ENCODE measurements at places on chromosomes 16 and 17. TPM values are rescaled to one million over a fixed set of nuclear protein-coding genes. Genes with fewer than 3 reads are reported as not detected.
A peak's percentile ranks its signal among the peaks of the same experiment; 100 is the strongest.

CTRL gene
- 2.0 TPM for total RNA-seq

GRCh38 chr16:5633845-5634440 is 536.3 kb upstream of the EEF2KMT start:
- peak; percentile 25 for DNase-seq

DNA sequence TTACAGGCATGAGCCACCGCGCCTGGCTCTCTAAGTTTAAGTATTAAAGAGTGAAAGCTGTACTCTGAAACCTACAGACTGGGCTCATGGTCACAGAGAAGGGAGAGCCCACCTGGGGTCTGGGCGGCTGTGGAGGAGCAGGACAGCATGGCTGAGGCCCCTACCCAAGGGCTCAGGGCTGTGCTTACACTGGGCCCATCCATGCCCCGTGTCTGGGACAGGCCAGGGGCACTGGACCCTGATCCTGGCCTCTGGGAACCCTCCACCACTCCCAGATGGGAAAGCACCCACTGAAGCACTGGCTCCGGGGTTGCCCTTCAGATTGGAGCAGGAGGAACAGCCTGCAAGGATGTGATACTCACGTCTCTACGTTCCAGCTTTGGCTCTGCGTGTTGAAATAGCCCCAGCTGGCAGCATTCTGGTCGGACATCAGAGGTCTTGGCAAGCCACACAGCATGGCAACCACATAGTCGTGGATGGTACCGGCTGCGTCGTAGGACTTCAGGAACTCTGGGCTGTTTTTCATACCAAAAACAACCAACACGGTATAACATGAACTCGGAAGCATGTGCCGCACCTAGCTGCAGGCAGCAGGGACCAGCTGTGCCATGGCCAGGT is 13.0 kb downstream of the SHPK start:
- DNase-seq, result no peak

DNA sequence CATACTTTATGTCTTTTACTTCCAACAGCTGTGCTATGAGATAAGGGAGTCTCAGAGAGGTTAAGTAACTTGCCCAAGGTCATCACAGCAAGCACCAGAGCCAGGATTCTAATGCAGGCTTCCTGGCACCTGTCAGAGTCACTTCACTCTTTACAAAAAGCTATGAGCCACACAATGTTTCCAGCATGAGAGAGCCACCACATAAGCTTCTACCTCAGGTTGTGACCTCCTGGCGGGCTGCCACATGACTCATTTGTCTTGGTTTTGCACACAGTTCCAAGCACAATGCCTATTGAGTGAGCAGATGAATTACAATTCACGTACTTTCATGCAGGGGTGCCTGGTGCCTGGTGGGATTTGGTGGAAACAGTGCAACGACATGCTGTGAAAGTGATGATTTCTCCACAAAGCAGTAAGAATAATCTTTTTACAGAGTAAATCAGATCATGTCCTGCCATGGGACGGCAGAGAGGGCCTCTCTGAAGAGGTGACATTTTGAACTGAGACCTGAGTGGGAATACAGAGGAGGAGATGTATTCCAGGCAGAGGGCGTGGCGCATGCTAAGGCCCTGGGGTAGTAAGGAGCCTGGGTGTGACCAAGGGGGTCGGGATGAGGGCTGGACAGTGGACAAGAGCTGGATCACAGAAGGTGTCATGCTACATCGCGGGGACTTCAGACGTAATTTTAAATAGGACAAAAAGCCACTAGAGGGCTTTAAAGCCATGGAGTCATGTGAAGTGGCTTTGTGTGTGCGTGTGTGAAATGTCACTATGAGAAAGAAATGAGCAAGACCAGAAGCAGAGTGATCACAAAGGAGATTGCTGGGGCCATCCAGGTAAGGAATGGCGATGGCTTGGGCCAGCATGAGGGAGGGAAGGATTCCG is 53.4 kb downstream of the CACNG3 start:
- no peak for DNase-seq

DNA sequence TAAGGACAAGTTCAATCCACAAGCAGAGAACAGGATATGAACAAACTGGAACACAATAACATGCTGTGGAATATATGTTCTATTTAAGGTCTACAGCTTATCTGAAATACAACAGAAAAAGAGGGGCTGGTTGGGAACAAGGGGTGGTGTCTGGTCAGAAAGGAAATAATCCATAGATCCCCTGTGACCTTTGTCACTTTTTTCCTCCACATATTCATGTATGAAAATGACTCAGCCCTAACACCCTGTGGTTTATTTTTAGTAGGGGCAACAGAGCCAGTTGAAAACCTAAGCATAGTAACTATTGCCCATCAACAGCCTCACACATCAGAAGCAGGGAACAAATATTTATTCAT is 12.3 kb upstream of the SPAG9 start:
- DNase-seq, result no peak

DNA sequence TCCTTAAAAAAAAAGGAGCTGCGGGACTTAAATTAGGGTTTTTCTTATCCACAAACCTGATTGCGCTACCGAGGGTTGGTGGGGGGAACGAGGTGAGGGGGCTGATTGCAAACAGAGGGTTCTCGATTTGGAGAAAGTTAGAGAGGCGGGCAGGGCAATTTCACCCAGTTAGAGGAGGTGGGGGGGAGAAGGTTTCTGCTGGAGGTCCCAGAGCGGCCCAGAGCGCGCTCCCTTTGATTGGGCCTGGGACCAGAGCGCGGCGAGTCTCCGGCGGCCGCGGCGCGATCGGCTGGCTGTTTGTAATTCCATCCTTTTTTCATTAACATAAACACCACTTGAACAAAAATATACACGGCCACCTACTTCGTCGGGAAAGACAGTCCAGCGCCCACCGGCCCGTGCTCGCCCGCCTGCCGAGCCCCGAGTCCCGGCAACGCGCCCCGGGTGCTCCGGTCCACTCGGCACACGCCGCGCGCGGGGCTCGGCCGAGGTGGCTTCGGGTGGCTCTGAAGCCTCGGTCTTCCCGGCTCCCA is 13.3 kb upstream of the FOXF1 start:
- DNase-seq, result no peak

KCNJ18 gene
- total RNA-seq, result not detected

- DNase-seq, result no peak
Observed at GRCh38 chr17:17719199-17719940, 38.1 kb downstream of the RAI1 start.

- DNase-seq, result no peak
Observed at GRCh38 chr17:5100832-5101231, 10.8 kb downstream of the ZNF232 start.

GRCh38 chr16:873243-873661 is 72.7 kb upstream of the GNG13 start:
- DNase-seq, result no peak
